ENCODE measurements at places on chromosomes 1 and 21.

DNA sequence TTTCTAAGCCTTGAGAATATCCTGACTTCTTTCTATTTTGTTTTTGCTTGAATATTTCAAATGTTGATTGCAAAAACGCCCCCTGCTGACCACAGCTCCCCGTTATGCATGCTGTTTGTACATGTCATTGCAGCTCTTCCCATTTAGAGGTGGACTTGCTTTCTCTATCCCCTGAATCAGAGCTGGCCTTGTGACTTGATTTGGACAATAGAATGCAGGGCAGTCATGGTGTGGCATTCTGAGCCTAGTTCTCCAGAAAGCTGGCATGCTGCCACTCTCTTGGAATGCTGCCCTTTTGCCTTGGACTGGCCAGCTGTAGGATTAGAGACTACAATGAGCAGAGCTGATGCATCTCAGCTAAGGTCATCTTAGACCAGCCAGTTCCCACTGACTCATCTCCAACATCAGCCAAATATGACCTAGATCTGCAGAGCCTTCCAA lies 1561.5 kb downstream of the MRPL39 start:
- DNase-seq, result no peak

DNA sequence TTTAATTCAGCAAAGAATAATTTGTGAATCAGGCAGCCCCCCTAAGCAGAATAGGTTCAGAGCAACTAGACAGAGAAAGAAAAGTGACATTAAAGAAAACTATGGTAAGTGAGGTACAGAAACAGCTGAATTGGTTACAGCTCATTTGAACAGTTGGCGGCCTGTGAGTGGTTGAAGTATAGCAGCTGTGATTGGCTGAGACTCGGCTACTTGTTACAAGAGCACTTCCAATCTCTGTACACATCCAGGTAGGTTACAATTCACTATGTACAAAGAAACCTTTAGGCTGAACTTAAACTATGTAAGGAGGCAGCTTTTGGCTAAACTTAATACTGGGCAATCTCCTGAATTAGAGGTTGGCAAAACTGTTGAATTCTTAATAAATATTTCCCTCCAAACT lies 171.1 kb upstream of the LHX8 start:
- DNase-seq, result no peak

DNA sequence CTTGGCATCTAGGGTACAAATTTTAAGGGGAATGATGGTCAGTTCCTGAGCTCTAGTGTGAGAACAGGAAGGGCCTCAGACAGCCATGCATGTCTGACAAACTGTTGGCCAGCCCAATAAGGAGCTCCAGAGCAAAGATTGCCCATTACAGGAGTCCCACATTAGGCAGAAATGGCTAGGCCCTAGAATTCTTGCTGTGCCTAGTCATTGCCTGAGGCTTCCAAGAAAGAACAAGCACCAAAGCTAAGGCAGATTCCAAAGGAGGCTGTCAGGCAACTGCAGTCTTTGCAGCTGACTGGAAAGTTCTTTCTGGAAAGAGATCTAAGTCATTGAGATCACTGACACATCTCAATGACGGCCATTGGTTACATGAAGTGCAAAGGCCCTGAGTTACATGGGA lies 3.9 kb upstream of the STIL start:
- DNase-seq, result no peak

DNA sequence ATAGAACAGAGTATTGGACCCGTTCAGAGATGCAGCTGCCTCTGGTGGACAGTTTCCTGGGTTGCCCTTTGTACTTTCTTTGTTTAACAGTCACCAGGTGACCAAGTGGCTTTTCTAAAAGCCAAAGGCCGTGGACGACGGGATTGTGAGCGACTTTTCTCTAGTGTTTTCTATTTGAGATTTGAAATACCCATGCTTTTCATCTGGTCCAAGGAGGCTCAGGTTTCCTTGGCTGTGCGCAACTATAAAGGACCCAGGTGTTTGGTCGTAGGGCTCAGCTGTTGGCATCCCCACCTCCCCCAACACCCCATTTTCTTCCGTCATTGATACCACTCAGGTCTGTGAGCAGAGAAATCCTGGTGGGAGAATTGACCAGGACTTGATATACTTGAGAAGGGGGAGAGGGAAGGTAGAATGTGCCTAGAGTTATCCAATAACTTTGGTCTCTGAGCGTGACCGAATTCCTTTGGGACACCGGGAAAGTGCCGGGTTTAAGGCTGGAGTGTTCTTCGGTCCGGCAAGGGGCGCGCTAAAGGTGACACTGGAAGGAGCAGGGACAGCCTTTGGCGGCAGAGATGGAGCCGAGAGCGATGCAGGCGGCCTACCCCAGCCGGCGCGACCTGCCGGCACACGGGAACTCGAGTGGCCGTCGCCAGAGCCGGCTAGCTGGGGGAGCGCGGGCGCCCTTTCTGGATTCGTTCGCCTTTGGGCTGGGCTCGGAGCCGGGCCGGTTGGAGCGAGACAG lies 83.4 kb upstream of the BMP8A start:
- no peak for DNase-seq

DNA sequence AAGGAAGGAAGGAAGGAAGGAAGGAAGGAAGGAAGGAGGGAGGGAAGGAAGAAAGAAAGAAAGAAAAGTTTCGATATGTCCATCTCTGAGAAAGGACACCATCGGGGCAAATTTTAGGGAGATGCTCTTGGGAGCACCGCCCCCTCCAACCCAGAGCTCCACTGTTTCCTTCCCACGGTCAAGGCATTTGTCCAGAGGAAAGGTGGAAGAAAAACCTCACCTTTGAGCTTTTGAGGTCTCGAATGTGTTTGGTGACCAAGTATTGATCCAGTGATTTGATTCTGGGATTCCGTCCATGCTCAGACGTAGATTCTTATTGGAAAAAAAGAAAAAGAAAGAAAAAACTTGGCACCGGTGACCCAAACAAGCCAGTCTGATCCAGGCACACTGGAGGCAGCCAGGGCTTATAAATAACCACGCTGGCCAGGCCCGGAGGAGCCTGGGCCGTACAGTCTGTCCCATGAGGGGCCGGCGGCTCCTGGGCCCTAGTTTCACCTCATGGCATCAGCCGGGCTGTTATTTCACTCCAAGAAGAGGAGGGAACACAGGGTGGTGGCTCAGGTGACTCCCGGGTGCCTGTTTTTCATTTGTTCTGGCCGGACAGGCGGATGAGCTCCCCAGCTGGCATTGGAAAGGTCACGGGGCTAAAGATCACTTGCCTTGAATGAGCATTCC lies 36.1 kb upstream of the SLC25A33 start:
- DNase-seq, result no peak

DNA sequence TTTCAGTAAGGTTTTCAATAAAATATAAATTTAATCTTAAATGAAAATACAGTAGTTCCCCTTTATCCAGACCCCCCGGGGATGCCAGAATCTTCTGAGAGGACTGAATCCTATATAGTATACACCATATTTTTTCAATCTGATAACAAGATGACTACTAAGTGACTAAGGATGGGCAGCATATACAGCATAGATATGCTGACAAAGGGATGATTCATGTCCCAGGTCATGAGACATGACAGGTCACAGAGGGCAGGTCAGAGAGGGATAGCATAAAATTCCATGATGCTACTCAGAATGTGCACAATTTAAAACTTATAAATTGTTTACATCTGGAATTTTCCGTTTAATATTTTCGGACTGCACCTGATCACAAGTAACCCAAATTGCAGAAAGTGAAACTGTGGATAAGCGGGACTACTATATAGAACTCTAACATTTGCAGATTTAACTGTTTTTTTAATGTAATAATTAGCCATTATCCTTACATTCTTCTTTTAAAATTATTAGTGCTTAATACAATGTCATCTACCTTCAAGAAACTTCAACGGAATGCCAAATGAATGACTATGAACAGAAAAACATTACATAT lies 48.8 kb downstream of the LRRC40 start:
- DNase-seq, result no peak

- DNase-seq, result no peak
Observed at GRCh38 chr1:179042700-179043099, 17.0 kb downstream of the FAM20B start.

GRCh38 chr1:217469983-217470382 lies 160.9 kb downstream of the GPATCH2 start:
- no peak for DNase-seq

GRCh38 chr21:40635391-40635790 lies 211.6 kb downstream of the DSCAM start:
- no peak for DNase-seq

DNA sequence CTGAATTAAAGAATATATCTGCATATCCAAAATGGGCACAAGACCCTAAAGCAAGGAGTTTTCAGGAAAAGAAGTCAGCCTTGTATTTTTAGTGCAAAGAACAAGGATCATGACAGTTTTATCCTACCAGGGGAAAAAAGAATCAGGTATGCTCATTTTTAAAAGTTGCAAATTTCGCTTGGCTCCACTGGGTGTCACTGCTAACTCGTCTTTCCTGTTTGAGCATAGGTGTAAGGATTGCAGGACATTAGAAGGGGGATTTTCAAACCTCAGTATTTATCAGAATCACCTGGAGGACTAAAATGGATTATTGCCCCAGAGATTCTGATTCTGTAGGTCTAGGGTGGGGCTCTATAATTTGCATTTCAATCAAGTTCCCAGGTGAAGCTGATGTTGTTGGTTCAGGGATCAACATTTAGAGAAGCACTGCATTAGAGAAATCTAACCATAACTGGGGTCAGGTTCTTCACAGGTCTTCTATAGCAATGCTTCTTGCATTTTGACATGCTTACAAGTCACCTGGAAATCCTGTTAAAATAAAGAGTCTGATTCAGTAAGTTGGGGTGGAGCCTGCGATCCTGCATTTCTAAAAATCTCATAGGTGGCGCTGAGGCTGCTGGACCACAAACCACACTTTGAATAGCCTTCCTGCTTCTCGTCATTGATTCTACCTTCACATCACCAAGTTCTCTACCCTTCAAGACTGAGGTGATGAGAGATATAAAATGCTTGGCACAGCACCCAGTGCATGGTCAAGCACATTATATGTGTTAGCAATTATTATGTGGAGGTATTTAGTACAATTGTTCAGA lies 39.6 kb downstream of the NUF2 start:
- DNase-seq, result peak; percentile 30

DNA sequence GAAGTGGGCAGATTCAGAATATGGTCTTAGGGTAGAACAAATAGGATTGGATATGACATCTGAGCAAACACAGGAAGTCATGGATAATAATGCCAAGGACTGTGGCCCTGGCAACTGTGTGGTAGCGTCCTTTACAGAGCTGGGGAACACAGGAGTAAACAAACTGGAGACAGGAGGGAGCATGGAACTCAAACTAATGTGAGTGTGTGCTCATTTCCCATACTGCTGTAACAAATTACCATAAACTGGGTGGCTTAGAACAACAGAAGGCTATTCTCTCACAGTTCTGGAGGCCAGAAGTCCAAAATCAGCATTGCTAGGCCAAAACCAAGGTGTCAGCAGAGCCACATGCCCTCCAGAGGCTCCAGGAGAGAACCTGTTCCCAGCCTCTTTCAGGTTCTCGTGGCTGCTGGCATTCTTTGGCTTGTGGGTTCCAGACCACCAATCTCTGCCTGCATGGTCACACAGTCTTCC lies 106.4 kb downstream of the TGFBR3 start:
- no peak for DNase-seq

DNA sequence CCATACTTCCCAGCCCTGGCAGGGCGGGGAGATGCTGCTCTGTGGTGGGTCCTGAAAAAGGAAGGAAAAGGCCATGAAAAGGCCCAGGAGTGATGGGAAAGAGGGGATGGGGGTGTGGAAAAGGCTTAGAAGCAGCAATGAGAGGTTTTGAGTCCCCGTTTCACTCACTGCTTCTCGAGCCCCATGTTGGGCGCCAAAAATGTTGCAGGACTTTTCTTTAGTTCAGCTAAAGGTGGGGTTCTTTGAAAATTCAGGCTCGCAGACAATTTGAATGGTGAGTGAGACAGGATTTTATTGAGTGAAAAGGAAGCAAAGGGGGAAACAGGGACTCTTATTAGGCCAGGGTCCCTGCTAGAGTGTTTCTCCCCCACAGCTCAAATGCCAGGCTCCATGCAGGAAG lies 93.1 kb downstream of the MRPS6 start:
- no peak for DNase-seq

- no peak for DNase-seq
Observed at GRCh38 chr1:246254854-246255253, 252.2 kb downstream of the SMYD3 start.

- DNase-seq, result no peak
Observed at GRCh38 chr21:33039536-33039935, 13.8 kb downstream of the OLIG2 start.

DNA sequence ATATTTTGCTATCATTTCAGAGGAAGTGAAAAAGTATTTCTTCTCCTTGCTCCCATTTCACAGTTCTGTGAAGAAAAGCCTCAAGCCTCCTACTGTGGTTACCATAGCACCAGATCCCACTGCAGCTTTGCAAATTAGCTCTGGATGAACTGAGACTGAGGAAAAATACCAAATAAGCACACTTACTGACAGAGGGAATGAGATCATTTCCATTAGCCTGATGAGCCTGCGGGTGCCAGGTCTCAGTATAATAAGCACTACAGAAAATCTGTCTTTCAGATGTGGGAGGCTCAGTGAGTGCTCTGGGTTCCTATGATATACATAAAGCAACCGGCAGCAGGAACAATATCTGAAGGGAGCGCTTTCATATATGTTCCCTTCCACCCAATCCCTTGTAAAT lies 21.4 kb downstream of the XKR8 start:
- no peak for DNase-seq

GRCh38 chr1:147316968-147317367 lies 74.5 kb downstream of the CHD1L start:
- DNase-seq, result no peak

- DNase-seq, result no peak
Observed at GRCh38 chr1:106268070-106268469, 788.4 kb upstream of the PRMT6 start.

GRCh38 chr1:23122023-23122748 lies 46.5 kb downstream of the LUZP1 start:
- DNase-seq, result no peak

DNA sequence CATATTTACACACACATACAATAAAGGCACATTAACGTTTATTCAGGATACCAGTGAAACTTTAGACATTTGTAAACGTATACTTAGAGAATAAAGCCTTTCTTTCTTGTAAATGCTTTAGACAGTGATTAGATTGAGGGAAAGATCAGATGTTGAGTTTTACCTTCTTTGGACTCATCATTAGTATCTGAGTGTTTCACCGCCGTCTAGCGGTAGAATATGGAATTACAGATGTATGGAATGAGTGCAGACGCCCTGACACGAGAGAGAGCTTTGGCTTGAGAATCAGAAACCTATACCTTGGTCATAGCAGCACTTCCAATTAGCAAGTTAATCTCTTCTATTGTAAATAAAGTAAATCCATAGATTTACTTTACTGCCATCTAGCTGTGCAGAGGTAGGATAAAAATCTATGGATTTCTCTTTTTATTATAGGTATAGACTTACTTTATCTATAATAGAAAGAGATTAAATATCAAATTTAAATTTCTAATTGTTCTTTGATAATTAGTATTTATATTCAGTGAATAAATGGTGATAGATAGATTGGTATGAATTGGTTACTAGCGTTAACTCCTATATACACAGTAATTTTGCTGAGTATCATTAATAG lies 12.6 kb downstream of the FLG2 start:
- peak; percentile 42 for DNase-seq

- no peak for DNase-seq
Observed at GRCh38 chr1:22915816-22916470, 56.7 kb downstream of the LACTBL1 start.

All from NCI-H1105 (cell line).